ENCODE measurements at places on chromosomes 5 and 9. TPM values are rescaled to one million over a fixed set of nuclear protein-coding genes. Genes with fewer than 3 reads are reported as not detected.

The EGFLAM gene
- 9.3 TPM for total RNA-seq

GRCh38 chr9:68780380-68780712, 75.3 kb downstream of the PIP5K1B start:
- no peak for DNase-seq

GRCh38 chr9:96457266-96457665, 7.3 kb downstream of the HABP4 start:
- DNase-seq = no peak

- peak; percentile 44 for DNase-seq
Measured at GRCh38 chr5:59712836-59713497, 180.6 kb downstream of the PDE4D start.

The NR2F1 gene
- total RNA-seq = 1.4 TPM

DNA sequence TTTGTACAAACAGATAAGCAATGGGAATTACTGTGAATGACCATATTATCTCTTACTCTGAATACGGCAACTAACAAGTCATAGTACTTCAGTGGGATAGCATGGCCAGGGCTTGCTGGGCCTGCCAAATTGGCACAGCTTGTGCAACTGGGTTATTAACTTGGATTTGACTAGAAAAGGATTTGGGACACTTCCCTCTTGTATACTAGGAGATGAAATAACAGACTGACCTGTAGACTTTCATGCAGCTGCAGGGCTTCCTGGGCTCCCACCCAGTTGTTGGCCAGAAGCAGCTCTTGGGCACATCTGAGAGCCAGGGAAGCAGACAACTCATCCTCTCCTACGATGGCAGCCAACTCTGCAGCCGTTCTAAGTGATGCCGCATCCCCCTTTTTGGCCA, 39.8 kb downstream of the CNOT8 start:
- DNase-seq = no peak

The IFNE gene
- total RNA-seq = 2.4 TPM

The C7 gene
- not detected for total RNA-seq

The SLC22A4 gene
- total RNA-seq = 17.5 TPM

- no peak for DNase-seq
Measured at GRCh38 chr9:134914501-134914834, 3.2 kb downstream of the FCN1 start.

The CFAP90 gene
- not detected for total RNA-seq

GRCh38 chr9:131422241-131422792, 28.4 kb downstream of the PRRC2B start:
- peak; percentile 53 for DNase-seq

- DNase-seq = no peak
Measured at GRCh38 chr5:39854771-39855410, 430.1 kb upstream of the DAB2 start.

DNA sequence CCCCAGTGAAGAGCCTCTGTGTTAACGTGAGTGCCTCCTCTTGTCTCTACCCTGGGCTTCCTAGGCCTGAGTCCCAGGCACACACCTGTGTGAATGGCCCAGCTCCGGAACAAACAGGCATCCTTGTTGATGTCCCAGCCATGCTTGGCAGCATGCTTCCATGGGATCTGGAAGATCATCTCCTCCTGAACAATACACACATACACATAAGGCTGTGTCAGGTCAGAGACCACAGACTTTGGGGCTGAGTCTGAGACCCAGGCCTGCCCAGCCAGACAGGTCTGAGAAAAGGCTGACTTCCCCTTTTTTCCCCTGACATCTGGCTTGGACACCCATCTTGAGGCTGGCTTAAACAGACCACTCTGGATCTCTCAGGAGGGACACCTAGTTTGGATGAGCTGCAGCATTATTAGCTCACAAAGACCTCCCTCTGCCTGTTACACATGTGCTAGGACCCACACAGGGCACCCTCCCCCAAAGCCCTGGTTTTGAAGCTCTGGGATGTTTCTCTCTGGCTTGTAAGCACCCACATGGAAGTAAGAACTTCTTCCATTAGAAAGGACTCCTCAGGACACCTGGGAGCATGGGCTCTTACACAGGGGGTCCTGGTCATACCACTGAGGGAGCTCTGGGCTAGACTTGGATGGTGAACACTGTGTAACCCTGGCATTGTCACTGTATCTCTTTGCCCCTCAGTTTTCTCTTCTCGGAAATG, 2.6 kb downstream of the IRF1 start:
- no peak for DNase-seq

DNA sequence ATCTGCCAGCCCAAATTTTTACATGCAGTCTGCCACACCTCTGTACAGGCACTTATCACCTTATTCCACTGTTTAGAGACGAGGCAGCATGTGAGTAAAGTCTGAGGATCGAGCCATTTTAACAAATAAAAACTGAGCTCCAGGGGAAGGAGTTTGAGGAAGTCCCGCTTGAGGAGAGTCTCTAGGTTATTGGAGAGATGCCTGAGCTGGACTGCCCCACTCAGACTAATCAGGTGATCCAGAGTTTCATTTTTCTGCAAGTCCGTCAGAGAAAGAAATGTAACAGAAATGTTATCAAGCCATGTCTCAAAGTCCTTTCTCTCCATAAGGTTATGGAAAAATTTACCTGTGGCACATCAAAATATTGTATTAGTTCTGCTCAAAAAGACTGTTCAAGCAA, 5.3 kb downstream of the FBXW2 start:
- no peak for DNase-seq

The ROR2 gene
- total RNA-seq = 0.10 TPM

The FSD1L gene
- 6.8 TPM for total RNA-seq

Measured in MCF 10A (cell line).